ENCODE measurements at places on chromosomes 2 and 18.

- peak; percentile 73 for DNase-seq
These were observed 471.9 kb upstream of the TNP1 start for GRCh38 chr2:217331523-217332416.

DNA sequence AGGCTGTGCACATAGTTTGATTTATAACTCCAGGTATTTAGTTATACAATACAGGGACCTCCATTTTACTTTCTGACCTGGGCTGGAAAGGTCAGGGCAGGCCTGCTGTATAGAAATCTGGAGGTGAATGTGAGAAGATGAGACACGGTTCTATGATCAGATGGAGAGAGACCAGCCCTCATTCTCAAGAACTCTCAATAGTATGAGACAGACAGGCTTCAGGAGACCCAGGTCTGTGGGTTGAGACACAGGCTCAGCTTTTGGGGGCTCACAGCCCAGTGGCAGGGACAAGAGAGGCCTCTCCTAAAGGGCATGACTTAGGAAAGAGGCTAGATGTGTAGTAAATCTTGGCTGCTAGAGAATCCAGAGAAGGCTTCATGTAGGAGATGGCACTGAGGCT, 719 bp upstream of the ATP6V1B1 start:
- DNase-seq: no peak

DNA sequence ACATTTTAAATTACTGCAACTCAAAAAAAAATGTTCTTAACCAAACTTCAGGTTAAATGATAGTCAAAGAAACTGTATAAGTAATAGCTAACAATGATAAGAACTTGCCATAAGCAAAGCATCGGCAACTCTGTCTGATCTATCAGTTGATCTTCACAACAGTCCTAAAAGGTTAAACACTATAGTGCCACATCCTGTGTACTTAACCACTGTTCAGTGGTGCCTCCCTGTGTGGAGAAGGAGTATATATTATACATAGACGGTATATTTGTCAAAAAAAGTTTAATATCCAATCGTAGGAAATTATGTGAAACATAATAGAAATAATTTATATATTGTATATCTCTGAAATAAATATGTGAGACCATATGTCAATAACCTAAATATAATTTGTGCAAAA, 13.0 kb downstream of the DTNA start:
- DNase-seq: no peak

- peak; percentile 84 for DNase-seq
These were observed 60.3 kb upstream of the AGPS start for GRCh38 chr2:177332026-177332991.

DNA sequence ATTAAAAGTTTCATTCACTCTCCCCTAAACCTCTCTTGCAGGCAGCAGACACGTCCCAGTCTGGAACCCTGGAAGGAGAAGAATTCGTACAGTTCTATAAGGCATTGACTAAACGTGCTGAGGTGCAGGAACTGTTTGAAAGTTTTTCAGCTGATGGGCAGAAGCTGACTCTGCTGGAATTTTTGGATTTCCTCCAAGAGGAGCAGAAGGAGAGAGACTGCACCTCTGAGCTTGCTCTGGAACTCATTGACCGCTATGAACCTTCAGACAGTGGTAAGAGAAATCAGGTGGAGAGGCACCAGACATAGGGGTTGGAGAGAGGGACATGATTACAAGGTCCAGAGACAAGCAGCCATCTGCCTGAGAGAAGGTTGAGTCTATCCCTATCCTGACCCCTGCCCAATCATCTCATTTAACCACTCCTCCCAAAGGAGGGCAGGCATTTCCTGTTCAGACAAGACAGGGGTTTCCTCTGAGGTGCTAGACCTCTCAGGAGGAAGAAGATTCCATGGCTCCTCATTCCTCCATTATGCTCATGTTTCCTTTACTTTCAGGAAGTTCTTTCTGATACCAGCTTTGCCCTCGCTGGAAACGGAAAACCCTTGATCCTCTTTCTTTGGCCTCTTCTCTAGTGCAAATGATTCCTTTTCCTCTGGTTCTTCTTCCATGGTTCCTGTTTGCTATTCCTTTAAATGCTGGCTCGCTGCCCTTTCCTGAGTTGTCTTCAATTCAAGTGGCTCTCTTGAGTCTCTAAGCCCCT, 15.1 kb downstream of the PLCD4 start:
- peak; percentile 44 for DNase-seq

GRCh38 chr2:239291475-239292350, 109.1 kb downstream of the HDAC4 start:
- no peak for DNase-seq

DNA sequence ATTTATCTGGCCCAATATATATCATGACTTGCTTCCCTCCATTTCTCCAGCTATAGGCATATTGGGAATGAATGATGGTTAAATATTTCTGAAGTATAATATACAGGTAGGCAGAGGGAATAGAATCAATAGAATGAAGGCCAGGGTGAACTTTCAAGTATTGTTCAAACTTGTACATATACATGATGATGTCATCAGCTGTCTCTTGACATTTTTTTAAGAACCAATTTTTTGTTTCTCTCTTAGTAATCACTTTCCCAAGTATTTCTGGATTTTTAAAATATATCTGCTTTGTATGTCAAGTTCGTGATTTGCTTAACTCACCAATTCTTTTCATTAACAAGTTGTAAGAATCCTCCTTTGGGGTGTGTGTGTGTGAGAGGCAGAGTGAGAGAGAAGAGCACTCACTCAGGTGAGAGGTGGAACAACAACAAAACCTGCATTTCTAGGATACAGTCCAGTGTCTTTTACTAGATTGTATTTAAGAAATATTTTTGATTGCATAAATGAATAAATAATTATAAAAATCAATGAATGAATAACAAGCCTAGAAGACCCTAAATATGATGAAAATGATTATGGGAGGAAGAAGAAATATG, 1239.1 kb downstream of the LRP1B start:
- DNase-seq: no peak

- DNase-seq: no peak
These were observed 21.6 kb downstream of the TRPM8 start for GRCh38 chr2:233938676-233939370.

GRCh38 chr18:57748770-57749603, 54.1 kb downstream of the ATP8B1 start:
- no peak for DNase-seq

DNA sequence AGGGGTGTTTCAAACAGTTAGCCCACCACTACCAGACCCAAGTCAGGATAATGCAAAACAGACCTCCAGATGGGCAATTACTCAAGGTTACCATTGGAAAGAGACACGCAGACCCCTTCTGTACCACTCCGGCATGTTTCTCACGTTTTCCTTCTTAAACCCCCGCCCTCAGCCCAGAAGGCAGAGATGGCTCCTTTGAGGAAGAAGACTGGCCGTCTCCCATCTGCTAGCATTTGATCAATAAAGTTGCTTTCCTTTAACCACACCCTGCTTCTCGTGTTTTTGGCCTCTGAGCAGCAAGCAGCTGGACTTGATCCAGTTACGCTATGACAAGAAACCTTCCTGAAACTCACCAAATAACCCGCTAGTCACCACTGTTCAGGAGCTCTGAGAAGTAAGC, 1012.4 kb upstream of the GYPC start:
- DNase-seq: no peak

- no peak for DNase-seq
These were observed 43.5 kb upstream of the TMEM131 start for GRCh38 chr2:98039085-98039756.

- peak; percentile 26 for DNase-seq
These were observed 239.4 kb upstream of the LYPD1 start for GRCh38 chr2:132909427-132909826.

- DNase-seq: no peak
These were observed 48.2 kb downstream of the LIPG start for GRCh38 chr18:49610022-49610445.

- DNase-seq: peak; percentile 1
These were observed 8.4 kb downstream of the DHRS9 start for GRCh38 chr2:169077674-169078240.

GRCh38 chr2:48512571-48512970, 17.4 kb upstream of the STON1 start:
- peak; percentile 52 for DNase-seq

GRCh38 chr2:127196998-127197397, 23.1 kb downstream of the CYP27C1 start:
- DNase-seq: no peak

DNA sequence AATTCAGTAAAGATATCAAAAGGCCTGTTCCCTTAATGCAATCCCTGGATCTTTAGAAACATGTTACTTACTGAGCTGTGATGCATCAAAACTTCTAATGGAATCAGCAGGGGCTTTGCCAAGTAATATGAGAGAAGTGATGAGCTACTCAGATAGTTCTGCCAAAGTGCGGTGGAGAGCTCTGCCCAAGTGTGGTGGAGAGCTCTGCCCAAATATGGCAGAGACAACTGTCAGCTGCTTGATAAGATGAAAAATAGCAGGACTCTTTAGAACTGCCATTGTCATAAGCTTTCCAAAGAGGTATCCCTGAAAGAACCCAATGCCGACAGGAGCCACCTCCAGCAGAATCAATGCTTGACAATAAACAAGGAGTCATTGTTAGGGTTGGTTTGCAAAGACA, 167.9 kb upstream of the SLC39A10 start:
- peak; percentile 37 for DNase-seq

DNA sequence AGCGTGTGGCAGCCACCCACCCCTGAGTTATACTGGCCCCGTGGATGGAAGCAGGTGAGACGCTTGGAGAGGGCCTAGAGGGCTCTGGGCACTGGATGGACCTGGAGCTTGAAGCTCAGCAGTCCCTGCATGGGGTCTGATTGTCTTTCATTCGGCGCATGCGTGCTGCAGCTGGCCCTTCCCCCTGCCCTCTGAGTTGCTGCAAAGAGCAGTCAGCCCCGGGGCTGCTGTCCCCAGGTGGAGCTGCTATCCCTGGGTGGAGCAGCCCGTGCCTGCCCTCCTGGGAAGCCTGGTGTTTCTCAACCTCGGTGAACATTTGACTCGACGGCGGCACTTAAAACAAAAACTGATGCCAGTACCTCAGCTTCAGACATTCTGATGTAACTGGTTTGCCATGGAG, 29.6 kb downstream of the IGFBP5 start:
- peak; percentile 39 for DNase-seq

DNA sequence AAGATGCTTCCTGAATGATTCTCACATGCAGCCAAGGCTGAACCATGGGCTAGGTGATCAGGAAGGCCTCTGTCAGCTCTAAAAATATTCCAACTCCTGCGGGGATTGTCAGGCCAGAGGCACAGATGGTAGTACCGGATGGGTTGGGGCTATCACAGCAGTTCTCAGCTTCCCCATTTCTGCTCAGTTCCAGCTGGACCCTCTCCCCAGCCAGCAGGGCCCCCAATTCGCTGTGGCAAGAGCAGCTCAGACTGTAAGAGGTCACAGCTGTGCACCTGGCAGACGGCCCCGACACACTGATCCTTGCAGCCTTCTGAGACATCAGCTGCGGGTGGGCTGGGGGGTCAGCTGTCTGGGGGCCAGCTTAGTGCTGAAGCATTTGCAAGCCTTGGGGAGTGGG, 43.6 kb upstream of the TCF7L1 start:
- no peak for DNase-seq
